ENCODE measurements at places on chromosomes 5 and 9.

DNA sequence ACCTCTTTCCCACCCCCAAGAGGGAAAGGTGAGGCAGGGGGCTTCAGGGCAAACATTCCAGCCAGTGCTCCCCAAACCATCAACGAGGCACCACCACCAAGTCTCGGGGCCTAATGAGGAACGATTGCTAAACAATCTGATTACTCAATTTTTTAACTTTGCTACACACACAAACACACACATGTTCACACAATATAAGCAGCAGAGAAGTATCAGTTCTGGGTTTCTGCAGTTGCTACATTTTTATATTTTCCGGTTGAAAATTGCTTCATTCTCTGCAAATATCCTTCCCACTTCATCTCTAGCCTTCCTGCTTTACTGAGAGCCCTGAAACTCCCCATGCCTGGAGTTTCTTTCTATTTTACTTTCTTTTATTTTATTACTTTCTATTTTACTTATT, 60.2 kb downstream of the FEM1C start:
- DNase-seq: no peak

GRCh38 chr5:74375271-74375670, 265.3 kb downstream of the ENC1 start:
- DNase-seq: no peak

- no peak for DNase-seq
These were observed 41.3 kb upstream of the MAST4 start for GRCh38 chr5:66554884-66555283.

- DNase-seq: no peak
These were observed 197.1 kb downstream of the NR3C1 start for GRCh38 chr5:143206196-143207053.

DNA sequence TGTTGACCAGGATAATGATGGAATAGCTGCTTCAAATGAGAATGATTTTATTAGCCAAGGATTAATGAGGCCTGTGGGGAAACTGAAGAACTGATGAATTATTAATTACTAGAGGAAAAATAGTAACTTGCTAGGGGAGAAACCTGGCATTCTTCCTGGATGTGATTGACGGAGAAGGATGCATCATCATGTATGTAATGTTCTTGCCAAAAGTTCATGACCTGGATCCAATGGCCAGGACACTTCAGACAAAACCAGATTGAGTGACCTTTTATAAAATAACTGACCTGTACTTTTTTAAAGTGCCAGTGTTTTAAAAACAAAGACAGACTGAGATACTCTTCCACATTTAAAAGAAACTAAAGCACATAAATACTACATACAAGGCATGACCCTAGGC, 23.7 kb downstream of the KIAA1191 start:
- DNase-seq: no peak

GRCh38 chr5:8613078-8613685, 744.2 kb downstream of the MTRR start:
- no peak for DNase-seq

DNA sequence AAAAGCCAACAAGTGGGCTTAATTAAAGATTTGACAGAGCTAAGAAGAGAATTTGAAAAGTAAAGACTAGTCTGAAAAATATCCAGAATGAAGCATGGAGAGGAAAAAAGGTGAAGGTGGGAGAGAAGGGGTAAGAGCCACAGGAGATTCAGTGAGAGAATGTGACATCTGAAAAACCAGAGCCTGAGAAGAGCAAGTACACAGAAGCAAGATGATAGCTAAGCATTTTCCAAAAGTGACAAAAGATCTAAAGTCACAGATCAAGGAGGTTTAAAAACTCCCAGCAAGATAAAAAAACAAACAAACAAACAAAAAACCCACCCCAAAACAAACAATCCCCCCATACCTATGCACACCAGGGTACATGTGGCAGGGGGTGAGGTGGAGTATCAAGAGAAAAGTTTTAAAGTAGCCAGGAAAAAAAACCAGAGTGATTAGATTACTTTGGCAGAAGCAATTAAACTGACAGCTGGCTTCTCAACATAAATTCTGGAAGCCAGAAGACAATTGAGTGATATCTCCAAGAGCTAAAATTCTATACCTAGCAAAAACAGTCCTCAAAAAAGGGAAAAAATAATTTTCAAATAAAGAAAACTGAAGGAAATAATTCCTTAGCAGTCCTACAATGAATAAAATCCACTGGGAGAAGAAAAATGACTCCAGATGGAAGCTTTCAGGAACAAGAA, 111.4 kb downstream of the RAPGEF6 start:
- DNase-seq: no peak

- no peak for DNase-seq
These were observed 196.2 kb upstream of the ELL2 start for GRCh38 chr5:96157841-96158291.

GRCh38 chr9:86706391-86706790, 240.9 kb downstream of the GAS1 start:
- DNase-seq: no peak

- no peak for DNase-seq
These were observed 110.0 kb downstream of the LURAP1L start for GRCh38 chr9:12884736-12885395.

DNA sequence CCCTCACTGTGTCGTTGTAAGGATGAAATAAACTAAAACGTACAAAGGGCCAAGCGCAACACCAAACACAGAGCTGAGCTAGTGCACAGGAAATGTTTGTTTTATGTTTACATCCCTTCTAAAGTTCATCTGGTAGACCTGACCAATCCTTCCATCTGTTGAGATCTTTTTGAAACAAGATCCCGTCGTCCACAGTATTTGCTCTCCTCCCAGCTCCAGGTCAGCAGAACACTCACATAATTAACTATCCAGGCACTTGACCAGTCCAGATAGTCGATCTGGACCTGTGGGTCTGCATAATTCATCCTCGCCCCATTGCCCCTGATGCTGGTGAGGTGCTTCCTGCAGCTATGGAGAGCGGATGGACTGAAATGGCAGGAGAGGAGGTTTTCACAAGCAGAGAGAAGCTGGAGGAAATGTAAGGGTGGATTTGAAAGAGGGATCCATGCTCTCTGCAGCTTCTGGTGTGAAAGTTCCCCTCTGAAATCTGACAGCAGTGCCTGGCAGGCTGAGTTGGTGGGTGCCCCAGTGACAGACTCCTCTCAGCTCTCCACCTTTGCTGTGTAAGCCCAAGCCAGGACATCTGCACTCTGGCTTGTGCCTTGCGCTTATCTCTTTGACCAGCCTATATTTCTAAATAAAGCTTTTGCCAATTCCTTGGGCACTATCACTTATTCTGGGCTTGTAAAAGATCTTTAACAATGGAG, 102.4 kb downstream of the TTLL11 start:
- no peak for DNase-seq

DNA sequence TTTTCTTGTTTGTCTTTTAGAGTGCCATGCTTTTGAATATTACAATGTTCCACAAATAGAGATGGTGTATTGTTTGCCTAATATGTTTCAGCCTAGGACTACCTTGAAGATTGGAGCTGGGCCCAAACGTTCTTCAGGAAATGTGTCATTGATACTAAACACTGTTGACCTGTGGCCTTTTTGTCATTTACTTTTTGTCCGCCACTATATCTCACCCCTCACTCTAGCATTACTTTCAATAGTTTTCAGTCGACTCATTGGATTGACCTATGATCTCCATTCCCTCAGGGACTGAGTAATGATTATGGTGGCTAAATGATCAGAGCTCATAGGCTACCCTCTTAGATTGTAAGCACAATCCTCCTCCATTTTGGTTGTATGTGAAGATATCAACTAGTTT, 115.8 kb downstream of the NUDT12 start:
- DNase-seq: no peak

- no peak for DNase-seq
These were observed 105.1 kb downstream of the ADRB2 start for GRCh38 chr5:148931453-148932057.

GRCh38 chr5:176440927-176441706, 7.1 kb upstream of the FAF2 start:
- DNase-seq: no peak

DNA sequence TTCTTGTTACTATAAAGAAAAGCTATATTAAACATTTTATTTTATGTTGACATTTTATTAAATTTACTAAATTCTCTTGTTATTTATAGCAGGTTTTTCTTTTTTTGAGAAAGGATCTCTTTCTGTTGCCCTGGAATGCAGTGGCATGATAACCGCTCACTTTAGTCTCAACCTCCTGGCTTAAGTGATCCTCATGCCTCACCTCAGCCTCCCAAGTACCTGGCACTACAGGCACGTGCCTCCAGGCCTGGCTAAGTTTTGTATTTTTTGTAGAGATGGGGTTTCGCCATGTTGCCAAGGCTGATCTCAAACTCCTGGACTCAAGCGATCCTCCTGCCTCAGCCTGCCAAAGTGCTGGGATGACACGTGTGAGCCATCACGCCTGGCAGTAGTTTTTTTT, 280.2 kb upstream of the C9orf72 start:
- no peak for DNase-seq

DNA sequence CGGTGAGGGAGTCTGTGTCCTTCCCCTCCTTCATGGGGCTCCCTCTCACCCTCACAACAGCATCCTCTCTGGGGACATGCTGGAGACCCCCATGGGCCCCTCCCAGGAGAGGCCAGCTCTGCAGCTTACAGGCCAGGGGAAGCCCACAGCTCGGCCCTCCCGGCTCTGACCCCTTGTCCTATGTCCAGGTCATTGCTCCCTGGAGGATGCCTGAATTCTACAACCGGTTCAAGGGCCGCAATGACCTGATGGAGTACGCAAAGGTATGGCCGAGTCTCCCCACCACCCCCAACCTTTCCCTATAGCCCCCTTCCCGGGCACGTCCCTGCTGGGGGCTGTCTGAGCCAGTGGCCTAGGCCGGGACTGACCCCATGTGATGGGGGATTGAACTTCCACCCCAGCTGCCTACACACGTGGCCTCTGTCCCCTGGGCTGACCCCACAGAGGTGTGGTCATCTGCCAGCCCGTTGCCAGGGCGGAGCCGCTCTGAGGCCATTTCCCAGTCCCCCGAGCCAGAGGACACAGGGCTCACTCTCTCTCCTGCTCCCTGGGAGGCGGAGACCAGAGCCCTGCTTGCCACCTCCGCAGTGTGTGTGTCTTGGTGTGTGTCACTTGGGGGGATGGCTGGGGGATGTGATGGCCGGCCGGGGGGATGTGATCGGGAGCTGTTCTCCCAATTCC, 21.9 kb downstream of the ASS1 start:
- DNase-seq: no peak

GRCh38 chr5:115541611-115542010, 3.0 kb downstream of the FEM1C start:
- DNase-seq: no peak

GRCh38 chr5:149062371-149063016, 368 bp downstream of the SH3TC2 start:
- DNase-seq: no peak

DNA sequence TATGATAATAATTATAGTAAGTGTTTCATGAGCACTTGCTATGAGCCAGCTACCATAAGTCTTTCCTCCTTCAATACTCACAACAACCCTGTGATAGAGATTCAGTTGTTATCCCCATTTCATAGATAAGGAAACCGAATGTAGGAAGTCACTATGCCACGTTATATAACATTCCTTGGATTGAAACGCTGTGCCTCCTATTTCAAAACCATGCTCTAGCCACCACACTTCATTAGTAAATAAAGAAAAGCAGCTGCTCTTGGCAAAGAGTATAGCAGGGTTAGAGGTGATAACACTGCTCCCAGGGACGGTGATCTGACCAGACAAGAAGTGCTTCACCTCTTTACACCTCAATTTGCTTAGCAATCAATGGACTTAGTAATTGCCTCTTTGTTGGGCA, 5.5 kb downstream of the ADAMTS12 start:
- no peak for DNase-seq

GRCh38 chr5:32190095-32190494, 16.0 kb upstream of the GOLPH3 start:
- DNase-seq: no peak

- no peak for DNase-seq
These were observed 536.8 kb downstream of the BNC2 start for GRCh38 chr9:16333691-16334090.

DNA sequence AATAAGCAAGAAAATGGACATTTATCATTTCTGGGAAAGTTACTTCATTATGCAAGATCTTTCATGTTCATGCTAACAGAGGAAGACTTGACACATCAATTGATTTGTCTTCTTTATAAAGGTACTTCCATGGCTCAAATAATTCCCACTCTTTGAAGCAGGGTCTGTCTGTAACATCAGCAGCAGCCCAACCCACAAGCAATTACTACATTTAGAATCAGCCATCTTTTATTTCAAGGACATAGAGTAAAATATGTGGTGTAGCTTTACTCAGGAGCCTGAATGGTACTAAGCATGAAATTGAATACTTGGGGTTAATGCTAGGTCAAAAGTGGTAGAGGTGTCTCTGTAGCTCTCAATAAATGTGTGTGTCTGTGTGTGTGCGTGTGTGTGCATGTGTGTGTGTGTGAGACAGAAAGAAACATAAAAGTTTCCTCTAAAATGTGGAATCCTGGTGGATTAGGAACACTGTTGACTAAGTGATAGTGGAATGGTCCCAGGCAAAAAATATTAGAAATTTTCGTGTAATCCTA, 581.1 kb downstream of the CAAP1 start:
- DNase-seq: no peak

DNA sequence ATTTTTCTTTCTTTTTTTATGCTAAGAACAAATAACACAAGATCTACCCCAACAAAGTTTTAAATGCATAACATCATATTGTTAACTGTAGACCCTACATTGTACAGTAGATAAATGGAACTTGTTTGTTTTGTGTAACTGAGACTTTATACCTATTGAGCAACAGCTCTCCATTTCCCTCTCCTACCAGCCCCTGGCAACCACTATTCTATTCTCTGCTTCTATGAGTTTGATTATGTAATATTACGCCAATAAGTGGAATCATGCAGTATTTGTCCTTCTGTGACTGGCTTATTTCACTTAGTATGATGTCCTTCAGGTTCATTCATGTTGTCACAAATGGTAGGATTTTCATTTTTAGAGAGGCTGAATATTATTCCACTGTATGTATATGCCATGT, 308.2 kb upstream of the PRR16 start:
- DNase-seq: no peak

DNA sequence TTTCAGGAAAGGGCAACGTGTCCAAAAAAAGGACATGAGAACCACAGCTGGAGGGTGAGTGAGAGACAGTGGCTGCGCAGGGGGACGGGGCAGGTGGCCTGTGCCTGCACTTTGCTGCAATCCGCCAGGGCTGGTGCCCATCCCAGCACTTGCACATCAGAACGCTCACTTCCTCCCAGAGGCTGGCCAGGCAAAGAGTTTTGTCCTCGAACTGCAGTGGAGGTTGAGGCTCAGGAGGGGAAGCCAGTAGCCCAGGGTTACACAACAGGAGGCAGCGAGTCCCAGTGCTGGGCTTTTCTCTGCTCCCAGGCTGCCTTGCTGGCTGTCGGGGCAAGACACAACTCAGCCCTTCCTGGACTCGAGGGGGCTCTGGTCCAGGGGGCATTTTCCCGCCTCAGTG, 33.1 kb downstream of the CRB2 start:
- no peak for DNase-seq

- DNase-seq: no peak
These were observed 58.0 kb downstream of the TMEM215 start for GRCh38 chr9:32841314-32841713.

GRCh38 chr9:1939926-1940368, 75.2 kb upstream of the SMARCA2 start:
- no peak for DNase-seq

GRCh38 chr9:87226896-87227295, 270.8 kb upstream of the DAPK1 start:
- no peak for DNase-seq

GRCh38 chr5:143026380-143026779, 256.2 kb downstream of the ARHGAP26 start:
- no peak for DNase-seq

GRCh38 chr9:129806061-129806460, 3.1 kb downstream of the TOR1B start:
- DNase-seq: no peak

- no peak for DNase-seq
These were observed 120.5 kb downstream of the MARCHF3 start for GRCh38 chr5:126909856-126910255.

Data from activated CD8-positive, alpha-beta memory T cell treated with anti-CD3 and anti-CD28 coated beads for 48 hours (primary cell).